ENCODE measurements at places on chromosomes 3 and 15.

GRCh38 chr15:68632101-68632500, 53.3 kb downstream of the CORO2B start:
- DNase-seq: no peak

DNA sequence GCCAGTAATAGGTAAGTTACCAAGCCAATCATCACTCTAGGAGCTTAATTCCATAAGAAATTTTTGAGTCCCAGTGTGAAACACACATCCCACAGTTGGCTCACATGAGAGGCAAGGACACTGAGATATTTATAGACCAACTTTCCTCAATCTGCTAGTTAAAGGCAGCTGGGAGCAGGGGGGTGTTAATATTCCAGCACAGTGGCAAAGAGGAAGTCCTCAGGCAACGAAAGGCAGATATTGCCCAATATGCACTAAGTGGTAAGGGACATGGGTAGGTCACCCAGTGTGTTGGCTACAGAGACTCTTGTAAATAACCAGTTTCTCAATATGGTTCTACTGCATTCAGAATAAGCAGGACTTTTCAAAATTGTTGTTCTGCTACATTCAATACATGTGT, 61.0 kb downstream of the TOP2B start:
- DNase-seq: no peak

DNA sequence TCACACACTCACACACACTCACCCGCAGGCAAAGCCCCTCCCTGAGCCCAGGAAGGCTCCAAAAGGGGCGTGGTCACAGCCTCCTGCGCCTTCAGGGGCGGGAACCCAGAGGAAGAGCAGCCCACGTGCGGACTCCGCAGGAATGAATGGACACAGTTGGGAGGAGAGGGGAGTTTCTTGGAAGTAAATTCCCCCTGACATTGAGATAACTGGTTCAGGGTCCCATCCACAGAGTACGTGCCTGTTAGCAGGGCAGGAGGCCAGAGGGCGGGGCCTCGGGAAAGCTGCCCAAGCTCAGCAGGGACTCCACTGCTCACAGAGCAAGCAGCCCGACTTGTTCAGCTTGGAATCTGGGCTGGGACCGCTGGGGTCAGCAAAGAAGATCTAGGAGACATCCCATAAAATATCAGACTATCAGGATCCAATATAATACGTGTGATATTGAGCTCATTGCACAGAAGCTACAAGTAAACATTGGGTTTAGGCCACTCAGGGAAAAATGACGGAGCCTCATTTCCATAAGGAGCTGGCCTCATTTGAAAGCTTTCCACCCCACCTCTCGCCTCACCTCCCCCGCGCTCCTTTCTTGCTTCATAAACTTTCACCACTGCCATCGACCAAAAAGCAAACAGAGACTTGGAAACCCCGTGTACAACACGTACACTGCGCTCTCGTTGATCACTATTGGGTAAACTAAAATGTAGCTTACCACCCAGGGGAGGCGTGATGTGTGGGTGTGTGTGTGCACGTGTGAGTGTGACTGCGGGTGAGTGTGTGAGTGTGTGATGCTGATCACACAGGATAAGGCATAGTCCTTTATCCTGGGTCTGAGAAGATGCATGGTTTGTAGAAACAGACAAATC, 36.0 kb downstream of the TM2D3 start:
- no peak for DNase-seq

- peak; percentile 4 for DNase-seq
Measured at GRCh38 chr3:151276687-151277042, 1.7 kb downstream of the P2RY14 start.

DNA sequence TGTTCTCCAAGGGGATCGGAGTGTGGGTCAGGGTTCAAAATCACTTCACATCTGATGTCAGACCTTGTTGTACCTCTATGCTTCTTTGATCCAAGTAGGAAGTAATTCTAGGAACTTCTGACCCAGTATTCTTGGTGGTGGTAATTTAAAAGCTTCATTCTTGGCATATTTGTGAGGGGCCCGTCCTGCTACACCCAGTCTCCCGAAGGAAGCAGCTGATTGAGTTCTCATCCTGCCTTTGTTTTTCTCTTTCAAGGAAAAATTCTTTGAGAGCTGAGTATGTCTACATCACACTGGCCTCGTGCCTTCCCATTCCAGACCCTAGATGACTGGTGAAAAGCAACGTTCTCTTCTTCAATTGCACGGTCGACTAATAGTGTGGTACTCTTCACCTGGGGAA, 234.4 kb upstream of the TPRG1 start:
- DNase-seq: no peak

DNA sequence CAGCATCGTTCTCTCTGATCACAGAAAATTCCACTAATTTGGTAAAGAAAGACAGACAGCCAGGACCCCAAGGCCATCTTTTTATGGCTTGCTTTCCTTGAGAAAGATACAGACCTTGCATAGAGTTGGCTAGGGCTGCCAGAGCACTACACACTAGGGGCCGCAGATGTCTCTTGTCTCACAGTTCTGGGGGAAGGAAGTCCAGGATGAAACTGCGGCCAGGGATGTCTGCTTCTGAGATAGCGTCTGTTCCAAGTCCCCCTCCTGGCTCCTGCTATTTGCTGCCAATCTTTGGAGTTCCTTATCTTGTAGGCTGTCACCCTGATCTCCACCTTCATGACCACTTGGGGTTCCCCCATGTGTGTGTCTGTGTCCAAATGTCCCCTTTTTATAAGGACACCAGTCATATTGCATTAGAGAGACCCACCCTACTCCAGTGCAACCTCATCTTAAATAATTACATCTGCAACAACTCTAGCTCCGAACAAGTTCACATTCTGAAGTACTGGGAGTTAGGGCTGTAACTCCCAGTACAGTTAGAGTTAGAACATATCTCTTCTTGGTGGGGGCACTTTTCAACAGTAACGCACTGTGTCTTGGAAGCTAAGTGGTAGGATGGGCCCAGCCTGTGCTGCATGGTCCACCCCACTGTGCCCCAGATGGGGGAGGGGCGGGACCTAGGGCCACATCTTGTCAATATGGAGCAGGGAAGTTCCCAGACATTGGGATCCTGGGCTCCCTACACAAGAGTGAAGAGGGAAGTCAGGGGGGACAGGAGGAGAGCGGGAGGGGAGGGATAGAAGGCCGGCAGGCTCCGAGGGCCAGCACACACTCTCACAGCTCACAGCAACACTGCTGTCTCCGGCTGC, 42.2 kb downstream of the KLF15 start:
- DNase-seq: no peak

DNA sequence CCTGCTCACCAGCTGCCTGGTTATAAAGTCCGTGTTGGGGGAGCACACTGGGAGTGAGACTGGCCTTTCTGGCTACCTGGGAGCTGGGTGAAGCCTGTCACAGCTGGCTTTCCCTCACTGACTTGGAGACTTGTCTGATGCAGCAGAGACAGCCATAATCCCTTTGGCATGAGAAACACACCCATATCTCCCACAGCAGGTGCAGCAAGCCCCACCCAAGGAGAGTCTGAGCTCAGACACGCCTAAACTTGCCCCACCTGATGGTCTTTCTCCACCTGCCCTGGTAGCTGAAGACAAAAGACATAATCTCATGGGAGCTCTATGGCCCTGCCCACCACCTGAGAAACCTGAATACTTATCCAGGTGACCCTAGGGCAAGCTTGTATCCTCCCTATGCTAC, 54.8 kb downstream of the NMD3 start:
- DNase-seq: no peak

DNA sequence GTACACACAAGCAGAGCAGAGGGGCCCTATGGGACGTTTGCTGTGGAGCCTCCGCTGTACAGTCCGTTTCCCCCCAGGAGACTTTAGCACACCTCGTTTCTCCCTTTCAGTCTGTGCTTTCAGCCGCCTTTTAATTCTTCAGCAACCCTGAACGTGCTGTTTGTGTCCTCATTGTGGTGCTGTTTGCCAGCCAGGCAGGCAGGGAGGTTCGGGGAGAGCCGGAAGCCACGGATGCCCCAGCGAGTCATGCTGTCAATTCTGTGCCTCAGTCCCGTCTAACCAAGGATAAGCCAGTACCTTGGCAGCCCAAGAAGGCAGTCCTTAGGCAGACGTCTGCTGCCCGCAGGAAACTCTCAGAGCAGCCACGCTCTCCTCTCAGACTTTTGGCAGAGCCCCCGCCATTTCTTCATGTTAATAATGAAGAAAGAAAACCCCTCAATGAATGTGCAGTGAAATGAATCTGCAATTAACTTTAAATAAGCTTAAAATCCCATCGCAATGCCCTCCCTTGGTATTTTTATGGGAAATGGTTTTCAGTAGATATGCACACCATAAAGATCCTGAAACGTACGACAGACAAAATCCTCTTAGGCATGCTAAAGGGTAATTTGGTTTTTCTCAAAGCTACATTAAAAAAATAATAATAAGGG, 158.6 kb downstream of the UACA start:
- no peak for DNase-seq

DNA sequence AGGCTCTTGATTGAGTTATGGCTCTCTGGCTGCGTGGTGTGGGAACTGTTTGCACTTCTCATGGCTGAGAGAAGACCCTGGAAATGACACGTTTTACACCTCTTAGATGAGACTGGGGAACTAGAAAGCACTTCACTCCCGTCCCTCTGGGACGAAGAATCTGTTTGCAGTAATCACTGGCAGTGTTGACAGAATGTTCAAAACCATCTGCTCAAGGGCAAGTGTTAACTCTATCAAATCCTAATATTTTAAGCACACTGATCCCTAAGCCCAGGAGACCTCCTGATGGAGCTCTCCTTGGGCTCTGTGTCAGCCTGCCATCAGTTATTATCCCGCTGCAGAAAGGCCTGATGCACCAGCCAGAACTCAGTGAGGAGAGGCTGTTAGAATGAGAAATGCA, 323.8 kb upstream of the DNAJC19 start:
- no peak for DNase-seq

- DNase-seq: no peak
Measured at GRCh38 chr3:162441716-162442115, 945.1 kb downstream of the OTOL1 start.

DNA sequence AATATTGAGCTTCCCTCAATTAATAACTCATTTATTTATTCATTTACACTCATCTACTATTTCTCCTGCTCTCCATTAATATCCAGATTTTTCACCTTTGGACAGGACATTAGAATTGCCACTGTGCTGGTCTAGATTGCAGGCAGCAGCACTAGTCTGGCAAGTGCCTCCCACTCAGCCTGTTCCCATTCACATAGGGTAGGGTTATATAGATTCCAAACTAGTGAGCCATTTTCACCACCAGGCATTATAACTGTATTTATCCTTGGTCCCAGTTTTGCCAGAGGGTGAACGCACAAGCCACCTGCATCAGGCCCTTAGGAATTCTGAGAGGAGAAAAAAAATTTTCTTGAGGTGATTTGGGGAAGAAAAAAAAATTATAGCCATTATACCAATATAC, 44.5 kb downstream of the ANAPC13 start:
- no peak for DNase-seq

DNA sequence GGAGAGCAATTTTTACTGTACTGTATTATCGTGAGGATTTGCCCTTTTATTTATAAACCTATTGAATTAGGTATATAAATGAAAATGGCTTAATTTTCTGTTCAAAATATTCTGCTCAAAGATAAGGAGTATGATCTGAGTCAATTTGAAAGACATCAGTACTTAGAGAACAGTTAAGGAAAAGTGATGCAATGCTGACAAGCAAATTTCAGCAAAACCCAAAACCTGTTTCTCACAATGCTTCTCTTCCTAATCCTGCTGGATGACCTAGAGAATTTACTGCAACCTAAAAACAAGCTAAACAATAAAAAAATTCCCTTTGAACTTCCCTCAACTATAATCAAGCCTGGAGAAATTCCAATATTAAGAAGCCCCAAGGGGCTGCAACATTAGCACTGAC, 82.7 kb downstream of the RFX7 start:
- no peak for DNase-seq

GRCh38 chr3:158731486-158731885, 771 bp downstream of the RARRES1 start:
- no peak for DNase-seq

All from activated CD4-positive, alpha-beta T cell treated with anti-CD3 and anti-CD28 coated beads, Interleukin-2, amount 50 U/mL, for 4 hours (primary cell).